Lower lobe of right lung (tissue), 2 donors: ENCODE measurements at places on chromosomes 1 and 21. TPM values are rescaled to one million over a fixed set of nuclear protein-coding genes. Genes with fewer than 3 reads are reported as not detected.
A peak's percentile ranks its signal among the peaks of the same experiment; 100 is the strongest.

DNA sequence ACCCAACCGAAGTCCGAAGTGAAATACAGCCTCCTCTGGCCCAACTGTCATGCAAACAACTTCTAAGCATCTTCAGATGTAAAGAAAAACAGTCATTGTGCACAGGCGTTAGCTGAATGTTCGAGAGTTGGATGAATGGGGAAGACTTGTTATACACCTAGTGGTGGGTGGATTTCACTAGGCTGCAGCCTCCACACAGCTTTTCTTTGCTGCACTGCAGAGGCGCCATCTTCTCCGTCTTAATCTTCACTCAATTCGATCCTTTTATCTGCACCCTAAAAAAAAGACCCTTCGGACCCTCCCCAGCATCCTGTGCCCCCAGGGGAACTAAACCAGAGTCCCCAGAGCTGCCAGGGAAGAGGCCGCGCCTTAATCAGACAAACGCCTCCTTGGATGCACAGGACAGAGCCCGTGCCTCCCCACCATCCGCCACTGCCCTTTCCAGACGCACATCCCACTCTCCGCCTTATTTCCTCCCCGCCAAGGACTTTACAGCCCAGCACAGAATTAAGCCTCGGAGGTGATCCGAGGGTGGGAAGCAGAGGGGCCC lies 1.4 kb downstream of the APP start:
- no peak for DNase-seq

DNA sequence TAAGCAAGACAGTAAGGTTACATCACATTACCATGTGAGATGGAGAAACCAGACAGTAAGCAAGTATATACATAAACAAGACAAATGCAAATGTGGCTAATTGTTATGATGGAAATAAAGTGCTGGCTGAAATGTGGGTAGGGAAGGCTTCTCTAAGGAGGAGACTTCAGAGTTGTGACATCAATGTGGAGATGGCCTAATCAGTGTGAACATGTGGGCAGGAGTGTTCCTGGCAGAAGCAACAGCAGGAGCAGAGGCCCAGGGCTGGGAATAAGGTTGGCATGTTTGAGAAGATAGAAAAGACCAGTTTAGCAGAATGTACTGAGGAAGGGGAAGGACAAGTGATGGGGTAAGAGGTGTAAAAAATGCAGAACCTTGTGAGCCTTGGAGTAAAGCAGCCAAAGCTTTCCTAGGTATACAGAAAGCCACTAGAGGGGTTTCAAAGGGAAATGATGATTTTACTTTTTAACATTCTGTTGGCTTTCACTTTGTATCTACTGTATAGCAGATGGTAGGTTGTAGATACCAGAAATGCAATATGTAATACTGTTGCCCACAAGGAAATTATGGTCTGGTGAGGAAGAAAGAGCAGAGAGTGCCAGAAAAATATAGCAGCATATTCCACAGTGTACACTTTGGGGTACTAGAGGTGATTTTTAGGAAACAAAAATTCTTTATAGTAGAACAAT lies 197.4 kb downstream of the FGGY start:
- no peak for DNase-seq

DNA sequence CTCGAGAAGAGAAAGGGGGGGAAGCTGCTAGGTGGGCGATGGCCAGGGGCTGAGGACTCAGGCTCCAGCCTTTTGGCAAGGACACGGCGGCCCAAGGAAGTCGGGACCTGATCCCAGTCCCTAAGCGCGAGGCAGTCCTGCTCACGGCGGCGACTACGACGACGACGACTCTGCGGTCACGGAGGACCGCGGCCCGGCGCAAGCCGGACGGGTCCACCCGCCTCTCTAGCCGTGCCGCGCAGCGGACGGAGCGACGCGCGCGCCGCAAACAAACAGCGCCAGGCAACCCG lies 401 bp downstream of the WNT9A start:
- DNase-seq, result no peak

DNA sequence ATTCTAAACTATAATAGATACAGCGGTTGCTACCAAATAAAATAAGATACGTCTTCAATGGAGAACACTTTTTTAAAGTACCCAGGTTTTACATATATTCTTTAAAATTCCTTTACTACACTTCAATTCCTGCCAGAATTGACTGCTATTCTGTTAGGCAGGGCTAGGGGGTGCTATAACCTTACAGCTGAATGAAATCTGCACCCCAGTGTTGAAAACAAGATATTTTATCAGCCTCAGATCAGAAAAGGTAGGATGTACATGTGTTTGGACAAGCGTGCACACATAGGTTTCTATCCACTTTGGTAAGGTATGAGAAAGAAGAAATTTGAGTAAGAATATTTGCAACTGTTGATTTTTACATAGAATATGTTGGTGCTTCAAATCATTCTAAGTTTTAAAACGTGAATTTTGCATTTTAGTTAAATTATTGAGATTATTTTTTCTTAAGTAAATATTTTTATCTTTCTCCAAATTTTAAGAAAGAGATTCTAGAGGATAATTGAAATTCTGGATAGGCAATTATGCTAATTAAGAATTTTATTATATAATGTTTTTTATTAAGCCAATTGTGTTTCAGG lies 490.8 kb upstream of the ADGRL4 start:
- DNase-seq, result no peak

- no peak for DNase-seq
These were observed 18.3 kb upstream of the SPRR5 start for GRCh38 chr1:152928671-152929070.

- DNase-seq, result no peak
These were observed 41.7 kb downstream of the FMO4 start for GRCh38 chr1:171355727-171356126.

GRCh38 chr1:116927049-116927798 lies 17.5 kb downstream of the PTGFRN start:
- DNase-seq, result no peak

DNA sequence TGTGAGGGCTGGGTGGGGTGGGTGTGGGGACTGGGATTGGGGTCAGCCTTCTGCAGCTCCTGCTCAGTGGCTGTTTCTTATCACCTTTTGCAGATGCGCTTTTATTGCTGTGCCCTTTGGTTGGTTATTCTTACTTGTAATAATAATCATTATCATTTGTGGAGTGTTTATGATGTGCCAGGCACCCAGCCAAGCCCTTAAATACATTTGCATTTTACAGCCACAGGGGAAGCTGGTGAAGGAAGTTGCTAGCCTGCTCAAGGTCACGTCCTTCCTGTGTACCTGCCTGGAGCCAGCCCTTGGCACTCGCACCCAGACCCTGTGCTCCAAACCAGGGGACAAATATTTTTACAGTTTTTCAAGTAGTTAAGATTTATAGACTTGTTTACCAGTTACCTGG lies 144.0 kb downstream of the PGBD5 start:
- DNase-seq, result peak; percentile 26

- no peak for DNase-seq
These were observed 55.8 kb downstream of the OBSCN start for GRCh38 chr1:228263636-228264035.

- DNase-seq, result peak; percentile 77
These were observed 107.7 kb upstream of the ZNF648 start for GRCh38 chr1:182169203-182169602.

DNA sequence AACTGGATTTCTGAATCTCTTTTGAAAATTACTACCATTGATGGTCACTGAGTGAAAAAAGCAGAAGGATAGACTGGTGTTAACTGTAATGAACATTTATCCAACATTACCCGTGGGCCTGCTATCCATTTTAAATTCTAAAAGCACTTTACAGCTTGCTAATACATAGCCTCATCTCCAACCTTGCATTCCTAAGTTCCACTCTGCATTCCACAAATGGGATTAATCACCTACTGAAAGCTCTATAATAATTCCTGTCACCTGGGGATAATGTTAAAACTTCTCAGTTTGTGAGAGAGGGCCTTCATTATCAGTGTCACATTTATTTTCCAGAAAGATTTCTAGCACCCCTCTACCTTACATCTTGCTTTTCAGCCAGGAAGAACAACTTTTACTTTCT lies 38.2 kb downstream of the PTPRC start:
- no peak for DNase-seq

- no peak for DNase-seq
These were observed 10.2 kb downstream of the TAS1R2 start for GRCh38 chr1:18849261-18849711.

GRCh38 chr1:12436345-12436658 lies 181.7 kb downstream of the DHRS3 start:
- DNase-seq, result no peak

DNA sequence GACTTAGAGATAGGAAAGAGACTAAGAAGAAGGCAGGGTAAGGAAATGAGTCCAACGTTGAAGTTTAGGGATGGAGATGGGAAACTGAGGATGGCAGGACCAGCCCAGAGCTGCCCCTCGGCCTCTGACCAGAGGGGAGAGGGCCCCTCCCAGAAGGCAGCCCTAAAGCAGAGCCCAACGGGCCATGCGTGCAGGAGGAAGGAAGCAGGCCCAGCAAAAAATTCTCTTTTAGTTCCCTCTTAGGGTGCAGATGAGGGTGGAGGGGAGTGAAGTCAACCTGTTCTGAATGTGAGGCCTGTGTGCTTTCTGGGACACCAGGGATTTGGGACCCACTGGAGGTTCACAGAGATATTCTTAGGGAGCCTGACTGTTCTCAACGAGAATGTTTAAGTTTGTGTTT lies 225.4 kb downstream of the RHOU start:
- DNase-seq, result no peak

DNA sequence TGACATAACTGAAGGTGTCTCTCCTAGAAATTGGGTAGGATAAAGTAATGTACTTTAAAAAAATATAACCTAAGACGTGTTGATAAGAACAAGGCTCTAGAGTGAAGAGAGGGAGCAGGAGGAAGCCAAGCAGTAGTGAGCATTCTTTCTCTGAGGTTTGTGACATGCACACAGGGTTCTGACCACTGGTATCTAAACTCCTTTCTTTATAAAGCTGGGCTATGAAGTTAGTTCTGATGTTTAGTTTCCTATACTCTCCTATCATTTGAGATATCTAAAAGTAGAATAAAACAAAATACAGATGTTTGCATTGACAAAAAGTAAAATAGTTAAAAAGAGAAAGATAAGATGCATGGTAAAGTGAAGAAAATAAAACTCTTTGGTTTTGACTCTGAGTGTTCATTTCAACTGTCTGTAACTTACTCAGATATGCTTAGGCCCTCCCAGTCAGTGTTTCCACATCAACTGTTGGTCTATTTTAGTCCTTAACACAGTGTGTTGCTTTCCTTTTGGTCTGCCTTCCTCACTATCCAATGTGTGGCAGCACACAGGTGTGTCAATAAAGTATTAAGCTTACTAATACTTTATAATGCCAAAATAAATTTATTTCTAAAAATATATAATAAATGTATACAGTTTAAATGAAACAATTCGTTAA lies 543.5 kb downstream of the PTPRC start:
- no peak for DNase-seq

DNA sequence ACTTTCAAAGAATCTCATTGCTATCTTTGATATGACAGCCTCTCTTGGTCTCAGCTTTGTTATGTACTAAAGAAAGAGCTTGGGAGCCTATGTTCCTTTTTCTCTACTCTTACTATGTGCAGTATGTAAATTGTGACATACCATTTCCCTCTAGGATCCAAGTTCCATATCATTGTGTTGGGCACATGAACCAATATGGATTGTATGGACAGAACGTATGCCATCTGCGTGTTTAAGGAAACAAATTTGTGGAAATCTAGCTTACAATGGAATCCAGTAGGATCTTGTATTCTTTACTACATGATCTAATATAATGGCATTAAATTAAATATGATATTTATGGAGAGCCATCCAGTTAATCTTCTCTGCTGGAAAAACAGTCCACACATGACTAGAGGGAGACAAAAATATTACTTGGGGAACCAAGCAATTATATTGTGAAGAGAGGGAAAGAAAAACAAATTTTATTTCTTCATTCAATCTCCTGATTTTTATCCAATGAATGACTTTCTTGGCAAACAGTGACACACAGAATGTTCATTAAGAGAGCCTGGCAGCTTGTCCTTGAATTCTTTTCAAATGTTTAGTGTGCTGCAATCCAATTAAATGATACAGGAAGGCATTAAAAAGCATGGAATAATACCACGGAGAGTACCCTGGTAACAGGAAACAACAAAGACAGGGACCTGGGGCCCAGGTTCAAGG lies 106.5 kb upstream of the DAB1 start:
- no peak for DNase-seq

GRCh38 chr1:8184301-8184700 lies 133.6 kb upstream of the SLC45A1 start:
- no peak for DNase-seq

- DNase-seq, result no peak
These were observed 78.3 kb downstream of the VPS26C start for GRCh38 chr21:37188825-37189224.

GRCh38 chr1:30406996-30407864 lies 316.2 kb downstream of the MATN1 start:
- DNase-seq, result no peak

GRCh38 chr1:87224201-87224600 lies 104.5 kb upstream of the LMO4 start:
- no peak for DNase-seq

GRCh38 chr1:117673405-117673804 lies 67.6 kb downstream of the TENT5C start:
- DNase-seq, result no peak

- DNase-seq, result no peak
These were observed 118.6 kb downstream of the AKT3 start for GRCh38 chr1:243731301-243731891.

DNA sequence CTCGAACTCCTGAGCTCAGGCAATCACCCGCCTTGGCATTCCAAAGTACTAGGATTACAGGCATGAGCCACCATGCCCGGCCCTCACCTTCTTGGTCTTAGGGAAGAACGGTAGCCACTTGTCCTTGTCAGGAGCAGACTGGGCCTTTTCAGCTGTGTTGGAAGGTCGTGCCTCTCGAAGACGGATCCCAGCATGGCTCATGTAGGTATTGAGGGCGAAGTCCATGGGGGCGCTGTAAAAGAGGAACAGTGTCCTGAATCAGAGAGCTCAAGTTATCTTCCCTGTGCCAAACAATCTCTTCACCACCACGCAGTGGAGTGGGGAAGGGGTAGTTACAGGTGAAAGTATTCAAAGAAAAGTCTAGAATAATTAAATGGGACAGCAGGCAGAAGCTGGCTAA lies 35.9 kb downstream of the LRRC71 start:
- no peak for DNase-seq

Gene IL10
- total RNA-seq, result 1.4 TPM

Gene TFF2
- not detected for total RNA-seq

Gene GSTM1
- total RNA-seq, result not detected

Gene HCRTR1
- total RNA-seq, result not detected

Gene ZNF695
- total RNA-seq, result not detected

Gene ZNF648
- total RNA-seq, result not detected

Gene ALX3
- not detected for total RNA-seq

Gene LDLRAD1
- total RNA-seq, result 13.7 TPM

Gene RPL11
- total RNA-seq, result 959 TPM

Gene XCL2
- total RNA-seq, result 2.0 TPM
